NCI-H2171 (cell line): ENCODE measurements at places on chromosomes 6 and 20.

- DNase-seq: no peak
Observed at GRCh38 chr6:137226697-137227096, 7.5 kb upstream of the IFNGR1 start.

GRCh38 chr6:46412662-46413061, 78.6 kb downstream of the RCAN2 start:
- no peak for DNase-seq

DNA sequence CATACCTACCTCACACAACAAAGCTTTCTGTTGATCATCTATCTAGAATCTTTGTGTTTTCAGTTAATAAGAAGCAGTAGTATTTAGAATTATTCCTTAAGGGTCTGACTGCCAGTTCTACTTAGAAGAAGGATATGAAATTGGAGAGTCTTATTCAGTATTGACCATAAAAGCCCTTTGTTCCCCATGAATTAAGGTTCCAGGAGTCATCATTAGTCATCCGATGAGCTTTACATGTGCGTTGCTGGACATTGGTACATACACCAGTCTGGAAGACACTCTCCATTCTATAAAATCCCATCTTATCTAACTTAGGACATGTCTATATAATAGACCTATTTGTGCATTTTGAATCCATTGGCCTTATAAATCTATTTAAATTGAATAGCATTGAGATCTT, 34.4 kb upstream of the RNF217 start:
- no peak for DNase-seq

GRCh38 chr6:67812125-67812524, 823.0 kb upstream of the ADGRB3 start:
- no peak for DNase-seq
